ENCODE measurements at places on chromosomes 13 and 19.
A peak's percentile ranks its signal among the peaks of the same experiment; 100 is the strongest.

DNA sequence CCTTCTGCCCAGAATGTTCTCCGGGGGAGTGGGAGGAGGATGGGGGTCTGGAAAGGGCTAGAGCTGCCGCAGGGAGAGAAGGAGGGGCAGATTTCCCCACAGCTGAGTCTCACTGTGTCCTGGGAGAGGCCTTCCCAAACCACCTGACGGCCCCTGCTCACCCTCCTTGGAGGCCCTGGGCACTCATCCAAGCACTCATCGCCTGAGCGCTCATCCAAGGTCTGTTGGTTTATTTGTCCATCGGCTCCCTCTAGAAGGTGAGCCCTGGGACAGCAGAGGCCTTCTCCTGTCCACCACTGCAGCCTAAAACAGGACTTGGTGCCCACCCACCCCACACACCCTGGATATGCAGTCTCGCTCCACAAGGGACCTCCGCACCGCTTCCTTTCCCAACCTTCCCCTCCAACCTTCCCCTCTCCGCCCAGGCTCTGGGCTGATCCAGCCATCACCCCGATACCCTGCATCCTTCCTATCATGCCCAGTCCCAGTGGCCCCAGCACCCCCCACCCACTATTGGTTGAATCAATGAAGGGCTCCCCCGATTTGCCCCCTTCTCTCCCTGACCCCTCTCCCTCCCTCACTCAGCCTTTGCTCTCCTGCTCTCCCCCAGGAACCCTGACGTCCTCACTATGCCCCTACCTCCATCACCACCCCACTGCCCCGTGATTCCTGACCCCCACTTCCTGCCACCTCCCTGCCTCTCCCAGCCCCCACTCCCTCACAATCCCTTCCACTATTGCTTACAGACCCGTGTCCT, 1.7 kb downstream of the UBXN6 start:
- H3K4me3 ChIP-seq: peak overlapping the region; percentile 89
- peaks cover 14% of the 10 kb centered on the region for H3K27me3 ChIP-seq
- peak overlapping the region; percentile 93 for H3K27ac ChIP-seq

DNA sequence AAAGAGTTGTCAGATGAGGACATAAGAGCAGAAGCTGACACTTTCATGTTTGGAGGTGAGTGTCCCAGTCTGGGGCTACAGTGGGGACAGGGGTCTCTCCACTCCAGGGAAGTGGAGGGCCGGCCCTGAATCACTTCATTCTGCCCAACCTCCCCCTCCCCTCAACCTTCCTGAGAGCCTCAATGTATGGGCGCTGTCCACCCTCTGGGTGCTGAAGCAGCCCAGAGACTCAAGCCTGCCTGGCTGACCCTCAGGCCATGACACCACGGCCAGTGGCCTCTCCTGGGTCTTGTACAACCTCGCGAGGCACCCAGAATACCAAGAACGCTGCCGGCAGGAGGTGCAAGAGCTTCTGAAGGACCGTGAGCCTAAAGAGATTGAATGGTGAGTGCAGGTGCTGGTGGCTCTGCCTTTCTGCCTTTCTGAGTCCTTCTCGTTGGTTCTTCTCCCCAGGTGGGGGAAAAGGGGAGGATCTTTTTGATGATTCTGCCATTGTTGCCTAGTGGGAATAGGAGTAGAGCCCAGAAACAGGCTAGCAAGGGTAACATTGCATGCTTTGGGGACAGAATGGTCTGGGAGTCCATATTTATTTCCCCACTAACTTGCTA, 8.8 kb downstream of the CYP4F8 start:
- no peak overlapping the region for H3K4me3 ChIP-seq
- H3K36me3 ChIP-seq: peaks cover 17% of the 10 kb centered on the region
- no peaks in the 10 kb centered on the region for H3K4me1 ChIP-seq
- DNase-seq: no peak
- no peak overlapping the region for H3K27ac ChIP-seq

DNA sequence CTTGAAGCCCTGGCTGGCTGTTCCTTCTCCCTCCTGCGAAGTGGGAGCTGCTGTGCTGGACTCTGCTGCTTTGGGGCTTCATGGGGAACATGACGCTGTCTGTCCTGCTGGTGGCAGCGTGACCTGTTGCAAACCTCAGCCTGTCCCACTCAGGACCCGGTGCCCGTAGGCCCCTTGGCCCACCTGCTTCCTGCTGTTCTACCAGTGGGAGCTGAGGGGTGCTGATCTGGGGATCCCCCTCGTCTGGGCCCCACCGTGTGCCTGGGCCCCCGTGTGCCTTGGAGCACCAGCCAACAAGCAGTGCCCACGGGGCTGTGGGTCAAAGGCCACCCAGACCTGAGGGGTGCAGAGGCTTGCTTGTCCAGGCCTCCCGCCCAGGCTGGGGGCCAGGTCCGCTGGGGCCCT, 5.3 kb downstream of the SPPL2B start:
- peaks cover 9% of the 10 kb centered on the region for H3K27me3 ChIP-seq
- no peak overlapping the region for H3K4me3 ChIP-seq
- DNase-seq: no peak

GRCh38 chr19:18975869-18976268, 34.9 kb upstream of the HOMER3 start:
- DNase-seq: no peak
- H3K4me1 ChIP-seq: peaks cover 22% of the 10 kb centered on the region
- H3K4me3 ChIP-seq: no peak overlapping the region
- no peaks in the 10 kb centered on the region for H3K36me3 ChIP-seq

GRCh38 chr19:45766869-45767346, 2.1 kb downstream of the SIX5 start:
- no peak for DNase-seq
- peaks cover 12% of the 10 kb centered on the region for H3K4me1 ChIP-seq
- no peak overlapping the region for H3K27ac ChIP-seq

DNA sequence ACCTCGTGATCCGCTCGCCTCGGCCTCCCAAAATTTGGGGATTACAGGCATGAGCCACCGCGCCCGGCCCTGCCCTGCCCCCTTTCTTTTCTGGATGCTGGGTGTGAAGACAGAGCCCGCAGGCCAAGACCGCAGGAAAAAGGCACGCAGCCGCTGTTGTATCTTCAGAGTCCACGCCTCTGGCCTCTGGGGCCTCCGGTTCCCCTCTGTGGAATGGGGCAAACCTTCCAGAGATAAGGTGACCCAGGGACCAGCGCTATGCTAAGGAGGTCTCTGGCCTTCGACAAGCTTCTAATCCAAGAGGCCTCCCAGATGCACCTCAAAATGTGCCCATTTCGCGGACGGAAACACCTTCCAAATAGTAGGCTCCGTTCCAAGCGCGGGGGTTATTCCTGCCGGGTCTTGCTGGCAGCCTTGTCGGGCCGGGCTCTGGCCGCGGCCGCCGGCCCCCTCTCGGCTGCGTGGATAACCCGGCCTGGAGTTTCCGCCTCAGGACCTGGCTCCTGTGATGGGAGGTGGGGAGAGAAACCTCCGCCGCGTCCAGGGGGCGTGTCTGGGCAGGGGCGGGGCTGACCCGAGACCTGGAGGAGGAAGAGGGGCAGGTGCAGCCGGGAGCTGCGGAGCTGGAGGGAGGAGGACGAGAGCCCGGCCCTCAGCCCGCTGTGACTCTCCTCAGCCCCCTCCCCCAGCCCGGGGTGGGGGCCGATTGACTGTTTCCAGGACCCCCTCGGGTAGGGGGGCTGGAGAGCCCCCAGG, 13.1 kb downstream of the TJP3 start:
- no peak overlapping the region for H3K27ac ChIP-seq
- H3K27me3 ChIP-seq: peaks cover 3% of the 10 kb centered on the region
- no peaks in the 10 kb centered on the region for H3K36me3 ChIP-seq
- no peak overlapping the region for H3K4me3 ChIP-seq
- peaks cover 2% of the 10 kb centered on the region for H3K4me1 ChIP-seq

DNA sequence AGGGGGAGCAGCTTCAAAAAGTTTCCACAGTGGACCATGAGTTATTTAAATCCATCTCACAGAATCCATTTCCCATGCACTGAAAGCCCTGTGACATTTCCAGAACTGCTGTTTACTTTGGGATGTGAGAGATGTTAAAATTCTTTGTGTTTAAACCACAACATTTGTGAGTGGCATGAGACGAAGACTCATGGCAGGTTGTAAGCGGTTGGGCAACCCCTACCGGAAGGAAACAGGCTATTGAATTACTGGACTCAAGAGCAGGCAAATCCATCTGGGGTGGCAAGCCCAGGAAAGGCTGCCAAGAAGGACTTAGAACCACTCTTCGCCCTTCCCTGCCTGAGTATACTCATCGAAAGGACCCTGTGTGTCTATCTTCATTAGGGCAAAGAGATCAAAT, 22.3 kb upstream of the CLDN10 start:
- no peak for DNase-seq
- H3K27ac ChIP-seq: no peak overlapping the region
- H3K27me3 ChIP-seq: peaks cover under 1% of the 10 kb centered on the region

- peaks cover 5% of the 10 kb centered on the region for H3K4me1 ChIP-seq
- no peak overlapping the region for H3K4me3 ChIP-seq
- H3K27ac ChIP-seq: no peak overlapping the region
- no peak for DNase-seq
- H3K27me3 ChIP-seq: peaks cover under 1% of the 10 kb centered on the region
These were observed 15.4 kb downstream of the ATP4B start for GRCh38 chr13:113642563-113642962.

- H3K4me1 ChIP-seq: peaks cover 3% of the 10 kb centered on the region
- DNase-seq: no peak
- H3K27me3 ChIP-seq: peaks cover 10% of the 10 kb centered on the region
- peak overlapping the region; percentile 62 for H3K27ac ChIP-seq
- peaks cover 62% of the 10 kb centered on the region for H3K36me3 ChIP-seq
These were observed 36.1 kb upstream of the EPHX3 start for GRCh38 chr19:15268192-15268927.

DNA sequence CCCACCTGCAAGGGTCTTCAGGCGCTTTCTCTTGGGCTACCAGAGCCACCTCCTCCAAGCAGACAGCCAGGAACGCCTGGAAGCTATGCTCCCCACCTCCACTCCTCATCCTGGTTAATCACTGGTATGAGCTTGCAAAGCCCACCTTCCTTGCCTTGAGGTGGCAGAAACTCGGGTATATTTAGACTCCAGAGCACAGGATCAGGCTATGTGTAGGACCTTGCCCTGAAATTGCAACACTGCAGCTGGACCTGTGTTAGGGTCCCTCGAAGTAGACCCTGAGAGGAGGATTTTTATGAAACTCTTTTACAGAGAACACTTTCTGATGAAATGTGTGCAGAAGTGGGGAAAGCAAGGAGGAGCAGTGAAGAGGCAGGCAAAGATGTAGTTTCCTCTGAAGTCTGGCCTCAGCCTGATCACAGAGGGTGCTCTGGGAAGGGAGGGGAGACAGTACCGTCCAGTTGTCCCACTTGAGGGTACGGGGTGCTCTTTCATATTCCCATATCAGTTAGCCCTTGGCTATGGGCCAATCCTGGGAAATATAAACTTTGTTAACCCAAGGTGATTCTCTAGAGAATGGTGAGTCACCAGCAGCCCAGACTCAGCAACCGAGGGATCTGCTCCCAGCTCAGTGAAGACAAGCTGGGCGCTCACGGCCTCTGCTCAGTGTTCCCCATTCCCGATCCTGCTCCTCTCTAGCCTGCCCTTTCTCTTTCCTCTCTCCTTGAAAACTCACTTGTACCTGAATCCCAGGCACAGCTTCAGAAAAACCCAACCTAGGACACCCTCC, 157.9 kb downstream of the UQCRFS1 start:
- no peak overlapping the region for H3K4me3 ChIP-seq
- peaks cover 2% of the 10 kb centered on the region for H3K27me3 ChIP-seq
- no peaks in the 10 kb centered on the region for H3K36me3 ChIP-seq
- H3K27ac ChIP-seq: no peak overlapping the region
- DNase-seq: no peak

DNA sequence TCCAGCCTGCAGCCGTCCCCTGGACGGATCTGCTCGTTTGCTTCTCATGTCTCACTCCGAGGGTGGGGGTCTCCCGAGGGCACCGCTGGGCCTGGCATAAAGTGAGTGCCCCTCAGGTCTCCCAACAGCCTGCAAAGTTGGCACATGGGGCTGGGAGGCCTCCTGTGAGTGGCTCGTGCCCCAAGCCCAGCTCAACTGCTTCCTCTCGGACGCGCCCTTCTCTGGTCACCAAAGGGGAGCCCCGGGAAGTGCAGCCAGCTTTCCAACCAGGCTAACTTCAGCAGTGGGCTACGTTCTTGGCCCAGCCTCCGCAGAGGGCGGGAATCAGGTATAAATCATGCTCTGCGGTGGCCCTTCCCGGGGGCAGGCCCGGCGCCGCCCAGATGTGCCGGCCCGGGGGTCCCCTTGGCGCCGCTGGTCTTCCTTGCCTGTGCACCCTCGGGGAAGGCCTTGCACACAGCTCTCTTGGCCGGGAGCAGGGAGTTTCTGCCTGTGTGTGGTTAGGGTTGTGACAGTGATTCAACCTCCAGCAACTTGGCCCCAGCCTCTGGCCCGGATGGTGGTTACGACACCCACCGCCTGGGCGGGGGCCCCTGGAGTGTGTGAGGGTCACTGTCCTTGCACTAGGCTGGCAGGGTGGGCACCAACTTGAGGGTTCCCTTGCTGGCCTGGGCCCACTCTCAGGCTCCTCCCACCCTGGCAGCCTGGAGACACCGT, 20.7 kb downstream of the CEBPG start:
- DNase-seq: no peak
- no peak overlapping the region for H3K27ac ChIP-seq
- H3K27me3 ChIP-seq: peaks cover 9% of the 10 kb centered on the region
- H3K36me3 ChIP-seq: peaks cover 3% of the 10 kb centered on the region
- no peak overlapping the region for H3K4me3 ChIP-seq

- no peak overlapping the region for H3K27ac ChIP-seq
- H3K4me1 ChIP-seq: no peaks in the 10 kb centered on the region
- H3K4me3 ChIP-seq: no peak overlapping the region
- DNase-seq: no peak
- no peaks in the 10 kb centered on the region for H3K36me3 ChIP-seq
These were observed 297.7 kb downstream of the UQCRFS1 start for GRCh38 chr19:28915202-28915601.

- DNase-seq: no peak
- peaks cover 35% of the 10 kb centered on the region for H3K4me1 ChIP-seq
- peaks cover 7% of the 10 kb centered on the region for H3K27me3 ChIP-seq
- peaks cover 2% of the 10 kb centered on the region for H3K36me3 ChIP-seq
These were observed 56.8 kb downstream of the SLC7A1 start for GRCh38 chr13:29538652-29539040.

DNA sequence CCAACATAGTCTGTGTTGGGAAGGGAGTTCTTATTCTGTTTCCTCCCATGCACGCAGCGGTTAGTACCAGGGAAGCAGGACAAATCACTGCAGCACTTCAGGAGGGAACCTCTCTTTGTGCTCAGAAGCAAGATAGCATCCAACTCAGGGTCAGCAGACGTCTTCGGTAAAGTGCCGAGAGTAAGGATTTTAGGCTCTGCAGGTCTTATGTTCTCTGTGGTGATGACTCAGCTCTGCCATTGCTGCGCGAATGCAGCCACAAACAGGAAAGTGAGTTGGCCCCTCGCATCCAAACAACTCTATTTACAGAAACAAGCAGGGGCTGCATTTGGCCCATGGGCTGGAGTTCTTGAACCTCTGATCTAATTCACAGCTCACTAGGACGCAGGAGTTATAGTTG, 122.1 kb upstream of the SPATA13 start:
- H3K4me3 ChIP-seq: no peak overlapping the region
- H3K27ac ChIP-seq: no peak overlapping the region
- peaks cover 1% of the 10 kb centered on the region for H3K27me3 ChIP-seq
- no peak for DNase-seq

- peaks cover 4% of the 10 kb centered on the region for H3K36me3 ChIP-seq
- no peak overlapping the region for H3K27ac ChIP-seq
- DNase-seq: no peak
- H3K4me3 ChIP-seq: peak overlapping the region; percentile 35
- H3K4me1 ChIP-seq: peaks cover 40% of the 10 kb centered on the region
These were observed 29.3 kb downstream of the WDFY2 start for GRCh38 chr13:51613535-51613934.

- H3K36me3 ChIP-seq: peaks cover 16% of the 10 kb centered on the region
- peaks cover 38% of the 10 kb centered on the region for H3K27me3 ChIP-seq
These were observed 788 bp upstream of the RTBDN start for GRCh38 chr19:12834976-12835757.
